ENCODE measurements at places on chromosomes 3 and 15.

GRCh38 chr15:73573572-73573971 is 59.6 kb downstream of the NPTN start:
- DNase-seq: no peak

- DNase-seq: no peak
Measured at GRCh38 chr15:69914960-69915359, 182.8 kb downstream of the TLE3 start.

DNA sequence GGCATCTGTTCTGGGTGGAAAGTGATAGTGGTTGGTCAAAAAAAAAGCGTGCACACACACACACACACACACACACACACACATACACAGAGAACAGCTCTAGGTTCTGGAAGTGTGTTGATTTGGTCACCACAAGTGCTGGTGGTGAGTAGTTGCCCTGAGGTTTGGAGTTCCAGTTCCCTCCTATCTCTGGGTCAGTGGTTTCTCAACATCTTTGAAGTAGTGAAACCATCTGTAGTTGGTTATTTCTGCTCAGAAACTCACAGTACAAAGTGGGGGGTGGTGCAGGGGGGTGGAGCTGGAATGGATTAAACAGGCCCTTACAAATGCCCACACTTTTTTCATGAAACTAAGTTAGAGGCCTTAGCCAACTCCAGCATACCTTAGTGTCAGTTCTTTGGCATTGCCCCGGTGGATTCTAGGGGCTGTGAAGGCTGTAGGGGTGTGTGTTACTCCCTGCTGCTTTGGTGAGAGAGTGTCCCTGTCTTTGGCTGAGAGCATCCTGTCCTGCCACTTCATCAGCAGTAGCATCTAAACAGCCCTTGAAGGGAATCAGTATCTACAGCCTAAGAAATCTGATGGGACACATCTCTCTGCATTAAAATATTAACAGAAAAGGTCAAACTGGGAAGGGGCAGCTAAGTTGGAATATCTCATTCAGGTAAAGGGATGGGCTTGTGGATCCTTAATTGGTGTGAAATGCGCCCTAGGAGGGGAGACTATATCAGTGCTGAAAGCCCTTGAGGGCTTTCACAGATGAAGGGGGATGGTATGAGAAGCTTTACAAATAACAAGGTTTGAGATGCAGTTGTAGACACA is 20.6 kb downstream of the SMAD3 start:
- no peak for DNase-seq

- DNase-seq: no peak
Measured at GRCh38 chr3:150743508-150743907, 19.5 kb downstream of the SIAH2 start.

DNA sequence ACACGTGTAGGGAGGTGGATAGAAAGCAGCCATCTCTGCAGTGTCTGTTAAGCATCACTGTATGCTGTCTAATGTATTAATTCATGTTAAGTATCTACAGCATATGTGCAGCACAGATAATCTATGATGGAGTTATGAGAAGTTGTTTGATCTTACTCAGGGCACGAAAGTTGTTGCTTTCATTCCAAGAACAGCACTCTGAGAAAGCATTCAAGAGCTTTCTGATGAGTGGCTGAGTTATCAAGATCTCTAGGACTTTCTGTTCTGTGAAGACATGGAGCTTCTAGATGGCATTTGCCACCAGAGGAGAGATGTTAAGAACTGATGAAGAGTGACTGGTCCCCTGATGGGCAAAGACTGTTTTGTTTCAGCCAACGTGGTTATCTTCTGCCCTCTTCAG is 22.6 kb upstream of the TPRG1 start:
- no peak for DNase-seq

DNA sequence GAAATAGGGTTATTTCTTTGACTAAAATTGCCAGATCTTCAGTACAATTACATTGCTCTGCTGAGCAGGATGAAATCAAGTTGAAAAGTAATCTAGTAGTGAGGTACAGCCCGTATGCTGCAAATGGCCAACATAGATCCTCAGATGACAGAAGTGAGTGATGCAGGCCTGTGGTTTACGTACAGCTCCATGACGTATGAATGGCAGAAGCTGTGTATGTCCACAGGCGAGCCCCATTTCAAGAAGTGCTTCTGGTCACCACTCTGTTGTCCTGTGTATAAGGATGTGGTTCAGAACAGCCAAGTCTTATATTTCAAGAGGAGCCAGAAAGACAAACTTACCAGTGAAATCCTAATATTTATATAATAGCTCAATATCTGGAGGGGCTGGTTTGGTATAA is 9.2 kb downstream of the CD86 start:
- no peak for DNase-seq

- DNase-seq: no peak
Measured at GRCh38 chr3:11523572-11524101, 120.1 kb downstream of the VGLL4 start.

- DNase-seq: no peak
Measured at GRCh38 chr3:117695321-117695720, 985.7 kb downstream of the TUSC7 start.

- no peak for DNase-seq
Measured at GRCh38 chr15:70647396-70647795, 116.0 kb downstream of the UACA start.

DNA sequence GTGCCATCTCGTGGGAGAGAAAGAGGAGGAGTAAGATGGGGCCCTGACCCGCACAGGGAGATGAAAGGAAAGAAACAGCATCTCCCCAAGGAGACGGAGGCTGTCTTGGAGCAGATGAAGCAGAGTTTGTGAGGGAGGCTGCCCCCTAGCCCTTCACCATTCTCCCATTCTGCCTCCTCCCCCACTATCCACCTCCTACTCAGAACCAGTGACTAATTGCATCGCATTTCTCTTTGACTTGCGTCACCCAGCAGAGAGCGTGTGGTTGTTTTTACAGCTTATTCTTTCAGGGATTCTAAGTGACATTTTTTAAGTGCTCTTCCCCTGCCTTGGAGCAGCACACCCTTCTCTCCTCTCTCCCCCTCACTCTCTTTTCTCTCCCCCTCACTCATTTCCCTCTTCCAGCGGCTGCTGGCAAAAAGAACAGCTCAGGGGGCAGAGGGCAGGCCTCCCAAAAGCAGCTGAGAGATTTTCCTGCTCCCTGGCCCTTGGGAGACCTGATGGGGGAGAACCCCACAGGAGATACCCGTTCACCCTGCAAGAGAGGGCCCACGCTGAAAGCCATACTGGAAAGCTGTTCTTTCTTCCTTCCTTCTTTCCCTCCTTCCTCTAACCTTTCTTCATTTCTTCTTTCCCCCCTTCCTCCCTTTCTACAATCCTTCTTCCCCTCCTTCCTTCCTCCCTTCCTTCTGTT is 91.8 kb downstream of the MRPL46 start:
- DNase-seq: no peak

GRCh38 chr3:160213191-160213590 is 12.0 kb upstream of the C3orf80 start:
- DNase-seq: no peak

- DNase-seq: no peak
Measured at GRCh38 chr3:56154297-56154696, 314.0 kb downstream of the ERC2 start.

- DNase-seq: no peak
Measured at GRCh38 chr15:61916104-61916503, 144.1 kb downstream of the VPS13C start.

- DNase-seq: no peak
Measured at GRCh38 chr3:127016043-127016343, 33.1 kb downstream of the PLXNA1 start.

- no peak for DNase-seq
Measured at GRCh38 chr3:164641071-164641470, 437.2 kb downstream of the SI start.

GRCh38 chr3:104190681-104191080 is 1176.0 kb upstream of the ALCAM start:
- no peak for DNase-seq

GRCh38 chr3:22129101-22129500 is 378.1 kb upstream of the ZNF385D start:
- DNase-seq: no peak

- DNase-seq: no peak
Measured at GRCh38 chr3:150627557-150627956, 24.4 kb downstream of the SELENOT start.

DNA sequence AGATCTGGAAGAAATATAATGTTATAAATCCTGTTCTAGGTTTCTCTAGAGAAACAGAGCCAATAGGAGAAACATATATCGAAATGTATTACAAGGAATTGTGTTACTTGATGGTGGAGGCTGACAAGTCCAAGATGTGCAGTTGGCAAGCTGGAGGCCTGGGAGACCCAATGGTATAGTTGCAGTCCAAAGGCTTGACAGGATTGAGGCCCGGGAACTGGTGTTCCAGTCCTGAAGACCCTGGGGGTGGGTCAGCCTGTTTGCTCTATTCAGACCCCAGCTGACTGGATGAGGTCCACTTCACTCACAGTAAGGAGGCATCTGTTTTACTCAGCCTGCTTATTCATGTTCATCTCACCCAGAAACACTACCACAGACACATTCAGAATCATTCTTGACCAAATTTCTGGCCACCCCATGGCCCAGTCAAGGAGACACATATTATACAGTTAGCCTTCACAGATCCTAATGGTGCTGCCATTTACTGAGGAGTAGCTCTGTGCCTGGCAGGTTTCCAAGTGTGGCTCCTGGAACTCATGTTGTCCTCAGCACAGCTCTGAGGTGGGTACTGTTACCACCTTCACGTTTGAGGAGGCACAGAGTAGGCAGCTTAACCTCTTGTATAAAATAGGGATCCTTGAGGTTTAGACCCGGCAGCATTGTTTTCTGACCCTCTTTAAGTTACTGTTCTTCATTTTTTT is 3.7 kb downstream of the TRAK1 start:
- no peak for DNase-seq

DNA sequence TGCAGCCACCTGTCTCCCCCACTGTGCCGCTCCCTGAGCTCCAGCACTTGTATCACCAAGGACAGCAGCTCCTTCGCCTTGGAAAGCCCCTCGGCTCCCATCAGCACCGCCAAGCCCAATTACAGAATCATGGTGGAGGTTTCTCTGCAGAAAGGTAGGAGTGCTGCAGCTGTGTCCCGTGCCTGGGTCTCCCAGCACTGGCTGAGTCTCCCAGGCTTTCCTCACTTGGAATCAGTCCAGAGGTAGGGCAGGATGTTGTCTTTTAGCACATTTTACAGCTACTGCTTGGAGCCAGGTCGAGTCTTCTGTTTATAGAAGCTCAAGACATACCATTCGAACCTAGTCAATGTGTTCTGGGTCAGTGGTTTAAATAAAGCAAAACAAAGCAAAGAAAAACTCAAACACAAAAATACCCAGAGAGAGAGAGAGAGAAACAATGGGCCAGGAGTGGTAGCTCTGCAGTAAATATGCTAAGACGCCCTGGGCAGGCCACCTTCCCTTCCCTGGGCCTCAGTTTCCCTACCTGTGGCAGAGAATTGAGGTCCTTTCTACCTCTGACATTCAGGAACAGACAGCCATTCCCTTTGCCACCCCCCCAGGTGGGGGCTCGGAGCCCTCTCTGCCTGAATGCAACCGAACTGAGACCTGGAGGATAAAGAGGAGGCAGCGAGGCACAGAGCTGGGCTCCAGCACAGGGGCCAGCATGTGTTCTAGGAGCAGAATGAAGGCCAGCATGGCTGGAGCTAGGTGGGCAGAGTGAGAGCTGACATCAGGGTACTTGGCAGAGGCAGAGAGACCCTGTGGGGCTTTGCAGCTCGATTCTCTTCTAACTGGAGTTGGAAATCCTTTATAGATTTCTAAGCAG is 44.1 kb downstream of the STARD5 start:
- no peak for DNase-seq

- no peak for DNase-seq
Measured at GRCh38 chr3:86695752-86696151, 295.2 kb downstream of the VGLL3 start.

DNA sequence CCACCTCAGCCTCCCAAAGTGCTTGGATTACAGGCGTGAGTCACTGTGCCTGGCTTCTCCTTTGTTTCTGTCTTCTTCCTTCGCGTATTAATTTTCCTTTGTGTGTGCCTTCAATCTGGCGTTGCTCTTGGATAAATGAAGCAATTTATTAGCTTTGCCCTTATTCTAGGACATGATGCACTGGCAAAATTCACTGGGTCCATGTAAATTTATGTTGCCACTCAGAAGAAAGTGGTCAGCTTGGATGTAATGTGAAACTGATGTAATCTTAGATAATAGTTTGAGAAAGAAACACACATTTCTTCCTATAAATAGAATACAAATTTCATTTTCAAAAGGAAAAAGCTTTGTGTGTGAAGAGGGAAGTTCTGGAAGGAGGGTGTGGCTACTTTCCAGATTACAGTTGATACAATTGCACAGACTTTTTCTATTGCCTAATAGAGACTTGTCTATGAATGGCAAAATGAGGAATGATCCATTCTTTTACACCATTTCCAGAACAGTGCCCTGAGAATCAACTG is 23.3 kb upstream of the ATP1B3 start:
- no peak for DNase-seq

GRCh38 chr3:191721390-191721861 is 260.5 kb downstream of the PYDC2 start:
- DNase-seq: no peak

- DNase-seq: no peak
Measured at GRCh38 chr15:55250392-55250791, 39.2 kb downstream of the RAB27A start.

- no peak for DNase-seq
Measured at GRCh38 chr3:122755491-122755890, 38.1 kb downstream of the HSPBAP1 start.

DNA sequence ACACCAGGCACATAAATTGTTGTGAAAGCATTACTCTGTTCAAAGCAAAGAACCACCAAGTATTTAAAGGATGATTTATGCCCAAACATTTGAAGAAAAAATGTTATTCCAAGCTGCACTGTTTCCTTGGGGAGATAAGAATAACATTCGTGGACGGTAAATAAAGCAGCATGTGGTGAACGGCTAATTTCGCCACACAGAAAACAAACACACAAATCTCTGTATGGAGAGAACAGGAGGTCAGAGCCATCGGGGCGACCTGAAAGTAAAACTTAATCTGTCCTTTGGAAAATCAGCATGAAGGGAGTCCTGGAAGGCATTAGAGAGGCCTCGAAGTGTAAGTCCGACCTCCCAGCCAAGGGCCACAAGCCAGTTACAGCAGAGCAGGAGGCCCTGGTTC is 27.1 kb upstream of the GABRG3 start:
- no peak for DNase-seq

DNA sequence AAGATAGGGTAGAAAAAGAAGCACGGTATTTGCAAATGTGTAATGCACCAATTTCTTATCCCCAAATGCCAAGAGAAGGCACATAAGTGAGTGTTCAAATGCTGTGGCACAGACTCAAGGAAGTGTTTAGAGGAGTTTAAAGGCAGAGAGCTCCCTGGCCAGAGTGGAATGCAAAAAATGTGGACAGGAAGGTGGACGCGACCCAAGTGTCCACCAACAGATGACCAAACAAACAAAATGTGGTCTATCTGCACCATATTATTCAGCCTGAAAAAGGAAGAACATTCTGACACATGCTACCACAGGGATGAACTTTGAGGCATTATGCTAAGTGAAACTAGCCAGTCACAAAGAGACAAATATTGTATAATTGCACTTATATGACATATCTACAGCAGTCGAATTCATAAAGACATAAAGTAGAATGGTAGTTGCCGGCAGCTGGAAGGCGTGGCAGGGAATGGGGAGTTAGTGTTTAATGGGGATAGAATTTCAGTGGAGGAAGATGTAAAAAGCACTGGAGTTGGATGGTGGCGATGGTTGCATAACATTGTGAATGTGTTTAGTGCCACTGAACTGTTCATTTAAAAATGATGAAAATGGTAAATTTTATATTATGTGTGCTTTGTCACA is 126.6 kb downstream of the SRGAP3 start:
- no peak for DNase-seq

All from stimulated activated naive CD4-positive, alpha-beta T cell (primary cell).